Lower lobe of right lung (tissue), 2 donors: ENCODE measurements at places on chromosomes 2 and 18. TPM values are rescaled to one million over a fixed set of nuclear protein-coding genes. Genes with fewer than 3 reads are reported as not detected.

ASB18 gene
- not detected for total RNA-seq

GRCh38 chr2:81895620-81896250, 1591.2 kb upstream of the LRRTM1 start:
- DNase-seq, result no peak
- no peak overlapping the region for H3K4me3 ChIP-seq
- no peaks in the 10 kb centered on the region for H3K36me3 ChIP-seq
- H3K4me1 ChIP-seq, result no peaks in the 10 kb centered on the region
- H3K27ac ChIP-seq, result no peak overlapping the region

GRCh38 chr2:51243892-51244535, 212.1 kb upstream of the NRXN1 start:
- no peak for DNase-seq
- no peak overlapping the region for H3K27ac ChIP-seq

- no peak overlapping the region for H3K4me3 ChIP-seq
- no peak overlapping the region for H3K27ac ChIP-seq
- no peak for DNase-seq
- peaks cover 39% of the 10 kb centered on the region for H3K36me3 ChIP-seq
- H3K27me3 ChIP-seq, result no peaks in the 10 kb centered on the region
Observed at GRCh38 chr2:32553829-32554432, 73.9 kb upstream of the TTC27 start.

DNA sequence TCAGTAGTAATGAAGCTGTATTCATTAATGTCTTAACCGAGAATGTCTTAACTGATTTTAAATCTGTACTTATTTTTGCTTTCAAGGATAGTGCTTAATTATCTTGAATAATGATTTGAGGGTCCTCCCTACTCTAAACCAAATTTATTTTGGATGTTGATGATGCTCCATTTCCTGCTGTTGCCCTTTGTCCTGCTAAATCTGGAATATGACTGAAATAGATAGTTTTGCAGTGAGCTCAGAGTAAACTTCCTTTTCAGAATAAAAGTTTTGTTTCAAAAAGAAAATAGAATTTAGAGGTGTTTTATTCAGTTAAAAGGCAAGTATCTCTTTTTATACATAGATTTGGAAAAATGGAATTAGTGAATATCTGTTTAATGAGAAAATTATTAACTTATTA, 8.1 kb downstream of the NBEAL1 start:
- no peak overlapping the region for H3K4me3 ChIP-seq
- no peak for DNase-seq
- H3K4me1 ChIP-seq, result peaks cover 27% of the 10 kb centered on the region

GRCh38 chr2:28252311-28252710, 140.3 kb upstream of the FOSL2 start:
- no peaks in the 10 kb centered on the region for H3K4me1 ChIP-seq
- H3K36me3 ChIP-seq, result no peaks in the 10 kb centered on the region
- no peak for DNase-seq
- H3K4me3 ChIP-seq, result no peak overlapping the region
- no peaks in the 10 kb centered on the region for H3K27me3 ChIP-seq
- H3K27ac ChIP-seq, result no peak overlapping the region

GRCh38 chr2:202237787-202238233, 587 bp downstream of the SUMO1 start:
- H3K4me3 ChIP-seq, result peak overlapping the region; percentile 99
- peaks cover 26% of the 10 kb centered on the region for H3K4me1 ChIP-seq
- no peaks in the 10 kb centered on the region for H3K36me3 ChIP-seq
- peak overlapping the region; percentile 86 for H3K27ac ChIP-seq

- H3K27ac ChIP-seq, result no peak overlapping the region
- no peaks in the 10 kb centered on the region for H3K27me3 ChIP-seq
- no peak overlapping the region for H3K4me3 ChIP-seq
- no peaks in the 10 kb centered on the region for H3K36me3 ChIP-seq
- H3K4me1 ChIP-seq, result no peaks in the 10 kb centered on the region
- no peak for DNase-seq
Observed at GRCh38 chr2:22037274-22037673, 913.5 kb downstream of the TDRD15 start.

DNA sequence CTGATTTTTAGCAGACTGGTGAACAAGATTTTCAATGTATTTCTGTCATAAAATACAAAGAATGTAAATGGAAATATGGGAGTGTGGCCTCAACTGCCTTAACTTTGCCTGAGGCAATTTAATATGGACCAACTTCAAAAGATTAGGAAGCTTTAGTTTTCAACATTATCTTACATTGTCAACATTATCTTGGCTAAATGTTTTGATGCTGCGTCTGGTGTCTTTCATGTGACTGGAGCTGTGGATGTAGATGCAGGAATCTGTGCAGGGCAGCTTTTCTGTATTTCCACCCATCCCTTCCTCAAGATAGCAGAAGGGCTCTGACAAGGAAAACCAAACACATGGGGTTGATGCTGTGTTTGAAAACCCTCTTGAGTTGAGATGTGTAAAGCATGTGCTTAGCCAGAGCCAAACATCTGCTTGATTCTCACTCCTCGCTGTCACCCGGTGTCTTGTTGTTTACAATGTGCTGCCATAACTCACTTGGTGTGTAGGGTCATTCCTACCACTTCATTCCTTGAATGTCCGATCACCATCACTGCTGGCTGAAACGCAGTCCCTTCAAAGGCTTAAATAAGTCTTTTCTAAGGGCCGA, 33.0 kb downstream of the COPS8 start:
- H3K27me3 ChIP-seq, result no peaks in the 10 kb centered on the region
- H3K4me1 ChIP-seq, result no peaks in the 10 kb centered on the region
- no peak for DNase-seq
- H3K4me3 ChIP-seq, result no peak overlapping the region
- H3K27ac ChIP-seq, result no peak overlapping the region

DNA sequence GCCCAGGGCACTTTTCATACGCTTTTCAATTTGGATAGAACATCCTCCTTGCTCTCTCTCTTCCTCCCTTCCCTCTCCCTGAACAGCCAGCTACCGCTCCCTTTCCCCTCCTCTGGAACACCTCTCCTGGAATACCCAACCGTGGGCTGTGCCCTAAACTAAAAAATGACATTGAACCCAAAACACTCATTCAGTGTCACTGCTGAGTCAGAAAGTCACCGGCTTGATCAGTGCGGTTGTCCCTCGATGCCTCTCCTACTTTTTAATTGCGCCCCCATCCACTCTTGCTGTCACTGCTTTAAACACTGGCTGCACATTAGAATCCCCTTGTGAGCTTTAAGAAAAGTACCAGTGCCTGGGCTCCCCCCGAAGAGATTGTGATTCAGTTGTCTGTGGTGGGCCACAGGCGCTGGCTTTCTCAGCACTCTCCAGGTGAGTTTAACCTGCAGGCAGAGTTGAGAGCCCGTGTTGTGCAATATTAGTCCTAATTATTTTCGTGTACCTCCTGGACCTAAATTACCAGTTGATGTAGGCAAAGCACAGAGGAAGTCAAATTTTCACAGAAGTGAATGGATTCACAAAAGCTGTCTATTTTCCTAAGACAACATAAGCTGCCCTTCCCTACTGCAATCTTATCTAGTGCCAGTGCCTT, 302.0 kb downstream of the PRKCE start:
- H3K36me3 ChIP-seq, result no peaks in the 10 kb centered on the region
- no peaks in the 10 kb centered on the region for H3K4me1 ChIP-seq
- no peak overlapping the region for H3K27ac ChIP-seq
- H3K4me3 ChIP-seq, result no peak overlapping the region
- no peaks in the 10 kb centered on the region for H3K27me3 ChIP-seq

DNA sequence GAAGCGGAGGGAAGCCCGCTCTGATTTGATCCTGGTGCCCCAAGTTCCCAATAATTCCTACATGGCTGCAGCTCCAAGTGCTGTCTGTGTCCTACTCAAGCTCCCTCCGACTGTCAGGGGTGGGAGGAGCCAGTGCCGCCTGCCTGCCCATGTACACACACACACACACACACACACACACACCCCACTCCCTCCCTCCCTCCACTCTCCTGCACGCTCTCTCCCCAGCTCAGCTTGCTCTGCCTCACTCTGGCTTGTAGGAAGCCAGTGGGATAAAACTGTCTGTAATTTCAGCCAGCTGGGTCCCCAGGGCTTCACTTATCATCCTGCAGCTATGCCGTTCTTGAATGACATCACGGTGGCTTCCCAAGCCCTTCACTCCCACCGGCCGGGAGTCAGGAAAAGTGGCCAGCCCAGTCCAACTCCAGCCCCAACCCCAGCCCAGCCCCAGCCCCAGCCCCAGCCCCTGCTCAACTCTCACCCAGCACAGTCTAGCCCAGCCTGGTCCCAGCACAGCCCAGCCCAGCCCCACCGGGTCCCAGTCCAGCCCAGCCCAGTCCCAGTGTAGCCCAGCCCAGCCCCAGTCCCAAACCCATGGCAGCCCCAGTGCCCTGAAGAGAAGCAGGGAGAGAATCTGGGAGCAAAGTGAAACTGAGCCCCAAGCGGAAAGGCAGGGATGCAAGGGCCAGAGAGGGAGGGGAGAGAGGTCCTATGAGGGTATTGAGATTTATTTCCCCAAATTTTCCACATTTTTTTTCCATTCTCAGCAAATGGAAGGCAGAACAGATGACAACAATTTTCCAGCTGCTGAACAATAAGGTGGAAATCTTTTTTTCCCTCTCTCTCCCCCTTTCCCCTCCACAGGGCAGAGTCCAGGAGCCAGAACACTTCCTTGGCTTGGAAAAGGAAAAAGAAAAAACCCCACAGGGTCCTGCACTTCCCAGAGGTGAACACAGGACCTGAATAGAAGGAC, 144.0 kb downstream of the TNS1 start:
- H3K4me3 ChIP-seq, result peak overlapping the region; percentile 41
- no peaks in the 10 kb centered on the region for H3K27me3 ChIP-seq
- peaks cover 71% of the 10 kb centered on the region for H3K4me1 ChIP-seq
- peak overlapping the region; percentile 60 for H3K27ac ChIP-seq
- H3K36me3 ChIP-seq, result peaks cover 88% of the 10 kb centered on the region
- no peak for DNase-seq

ERBB4 gene
- total RNA-seq, result 25.3 TPM

- no peak overlapping the region for H3K4me3 ChIP-seq
- no peak for DNase-seq
- peaks cover 17% of the 10 kb centered on the region for H3K36me3 ChIP-seq
- H3K27ac ChIP-seq, result no peak overlapping the region
- no peaks in the 10 kb centered on the region for H3K27me3 ChIP-seq
Observed at GRCh38 chr2:188569431-188570165, 277.9 kb downstream of the GULP1 start.

DNA sequence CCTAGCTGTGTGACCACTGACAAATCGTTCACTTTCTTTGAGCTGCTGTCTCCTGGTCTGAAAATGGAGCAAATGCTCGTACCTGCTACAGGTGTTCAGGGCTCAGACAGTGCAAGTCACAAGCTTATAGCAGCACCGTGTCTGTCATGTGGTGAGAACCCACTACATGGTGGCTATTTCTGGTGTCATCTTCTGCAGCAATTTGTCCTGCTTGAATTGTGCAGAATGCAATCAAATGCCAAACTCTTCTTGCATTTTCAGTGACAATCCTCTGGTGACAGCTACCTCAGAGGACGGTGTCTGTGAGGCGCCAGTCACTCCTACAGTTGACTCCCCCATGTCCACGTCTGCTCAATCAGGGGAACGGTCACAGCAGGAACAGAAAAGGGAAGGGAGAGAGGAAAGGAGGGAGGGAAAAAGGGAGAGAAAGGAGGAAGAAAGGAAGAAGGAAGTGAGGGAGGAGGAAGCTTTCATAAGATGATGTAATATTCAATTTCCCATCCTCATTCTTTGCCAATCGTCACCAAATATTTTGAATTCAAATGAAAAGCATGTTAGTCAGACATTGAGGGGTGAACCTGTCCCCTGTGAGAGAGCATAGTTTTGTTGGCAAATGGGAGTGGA, 122.2 kb downstream of the BCL2 start:
- peaks cover 7% of the 10 kb centered on the region for H3K4me1 ChIP-seq
- H3K27me3 ChIP-seq, result no peaks in the 10 kb centered on the region
- no peak for DNase-seq
- no peak overlapping the region for H3K4me3 ChIP-seq
- no peaks in the 10 kb centered on the region for H3K36me3 ChIP-seq

DNA sequence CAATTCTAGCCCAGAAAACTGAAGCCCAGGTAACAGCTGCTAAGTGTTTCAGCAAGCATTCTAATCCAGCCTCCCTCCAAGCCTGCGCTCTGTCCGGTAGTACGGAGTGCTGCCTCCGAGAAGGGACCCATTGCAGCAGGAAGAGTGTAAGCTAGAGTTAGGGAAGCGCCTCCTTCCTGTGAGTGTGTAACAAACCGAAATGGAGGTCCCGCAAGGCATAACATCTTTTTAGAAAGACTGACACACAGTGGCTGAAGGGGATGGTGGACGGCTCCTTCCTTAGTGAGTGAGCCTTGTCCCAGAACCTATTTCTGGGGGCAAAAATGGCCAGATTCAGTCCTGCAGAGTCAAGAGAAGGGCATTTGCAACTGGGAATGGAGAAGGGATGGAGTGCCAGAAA, 12.2 kb downstream of the PKDCC start:
- H3K4me3 ChIP-seq, result no peak overlapping the region
- DNase-seq, result no peak
- peaks cover 40% of the 10 kb centered on the region for H3K36me3 ChIP-seq
- no peaks in the 10 kb centered on the region for H3K27me3 ChIP-seq

GRCh38 chr2:9897331-9897737, 54.1 kb downstream of the TAF1B start:
- H3K4me3 ChIP-seq, result no peak overlapping the region
- no peak overlapping the region for H3K27ac ChIP-seq
- peaks cover 26% of the 10 kb centered on the region for H3K4me1 ChIP-seq
- no peaks in the 10 kb centered on the region for H3K27me3 ChIP-seq
- no peaks in the 10 kb centered on the region for H3K36me3 ChIP-seq
- DNase-seq, result no peak

GRCh38 chr2:200888704-200889625, at the start of the genes NIF3L1 and PPIL3:
TSS of gene NIF3L1 (plus strand) at chr2:200889371. CDS start at chr2:200891944, 2,573 bp downstream.
TSS of gene PPIL3 (minus strand) at chr2:200889077. CDS start at chr2:200887615, 1,462 bp downstream.
- H3K4me1 ChIP-seq, result peaks cover 34% of the 10 kb centered on the region
- DNase-seq, result peak; percentile 98
- H3K36me3 ChIP-seq, result peaks cover 37% of the 10 kb centered on the region
- H3K4me3 ChIP-seq, result peak within 1 kb of the TSS; percentile 75
- H3K27me3 ChIP-seq, result no peaks in the 10 kb centered on the region

DNA sequence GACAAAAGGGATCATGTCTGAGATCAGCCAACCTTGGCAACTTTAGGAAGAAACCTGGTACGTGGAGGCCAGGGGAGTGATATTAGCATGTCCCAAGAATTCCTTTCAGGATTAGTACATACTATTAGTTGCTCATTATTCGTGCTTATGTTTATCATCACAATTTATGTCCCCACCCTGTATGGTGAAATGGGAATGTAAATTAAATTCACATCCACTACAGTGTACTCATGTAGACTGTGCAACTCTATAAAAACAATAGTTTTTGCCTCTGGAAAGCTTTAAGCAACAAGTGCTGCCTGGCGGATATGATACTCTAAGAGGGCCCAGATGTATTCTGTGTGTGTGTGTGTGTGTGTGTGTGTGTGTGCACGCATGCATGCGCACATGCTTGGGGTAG, 110.7 kb downstream of the GALNT14 start:
- no peaks in the 10 kb centered on the region for H3K4me1 ChIP-seq
- DNase-seq, result no peak
- no peak overlapping the region for H3K27ac ChIP-seq
- H3K27me3 ChIP-seq, result no peaks in the 10 kb centered on the region

GRCh38 chr2:158095912-158096311, 5.8 kb upstream of the UPP2 start:
- DNase-seq, result no peak
- H3K27me3 ChIP-seq, result no peaks in the 10 kb centered on the region

GRCh38 chr2:76314271-76315020, 603.7 kb upstream of the GCFC2 start:
- no peaks in the 10 kb centered on the region for H3K4me1 ChIP-seq
- no peak for DNase-seq
- H3K36me3 ChIP-seq, result no peaks in the 10 kb centered on the region
- H3K27ac ChIP-seq, result peak overlapping the region; percentile 11
- H3K4me3 ChIP-seq, result no peak overlapping the region
- no peaks in the 10 kb centered on the region for H3K27me3 ChIP-seq

GCA gene
- total RNA-seq, result 94.0 TPM
